ENCODE measurements at places on chromosomes 3 and 15.

DNA sequence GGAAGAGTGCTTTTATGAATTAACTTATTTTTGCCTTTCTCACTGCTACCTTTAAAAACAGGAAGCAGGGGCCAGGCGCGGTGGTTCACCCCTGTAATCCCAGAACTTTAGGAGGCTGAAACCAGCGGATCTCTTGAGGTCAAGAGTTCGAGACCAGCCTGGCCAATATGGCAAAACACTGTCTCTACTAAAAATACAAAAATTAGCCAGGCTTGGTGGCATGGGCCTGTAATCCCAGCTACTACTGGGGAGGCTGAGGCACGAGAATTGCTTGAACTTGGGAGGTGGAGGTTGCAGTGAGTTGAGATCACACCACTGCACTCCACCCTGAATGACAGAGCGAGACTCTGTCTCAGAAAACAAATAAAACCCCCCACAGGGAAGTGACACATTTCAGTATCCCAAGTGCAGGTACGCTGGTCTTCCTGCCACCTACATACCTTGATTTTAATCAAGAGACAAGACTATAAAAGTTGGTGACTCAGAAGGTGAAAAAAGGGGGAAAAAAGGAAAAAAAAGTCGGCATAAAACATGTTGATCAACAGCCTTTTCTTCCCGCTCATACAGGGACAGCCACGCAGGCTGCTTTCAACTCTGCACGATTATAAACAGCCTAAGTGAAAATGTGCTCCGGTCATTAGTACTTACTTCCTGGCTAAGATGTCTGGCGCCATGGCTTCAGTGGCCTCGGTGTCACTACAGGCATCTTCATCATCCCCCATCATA lies 18.8 kb downstream of the PPP1R2 start:
- H3K4me3 ChIP-seq, result no peak overlapping the region
- no peaks in the 10 kb centered on the region for H3K4me1 ChIP-seq
- peaks cover 51% of the 10 kb centered on the region for H3K36me3 ChIP-seq
- H3K27me3 ChIP-seq, result no peaks in the 10 kb centered on the region
- no peak overlapping the region for H3K27ac ChIP-seq
- peak; percentile 37 for DNase-seq

DNA sequence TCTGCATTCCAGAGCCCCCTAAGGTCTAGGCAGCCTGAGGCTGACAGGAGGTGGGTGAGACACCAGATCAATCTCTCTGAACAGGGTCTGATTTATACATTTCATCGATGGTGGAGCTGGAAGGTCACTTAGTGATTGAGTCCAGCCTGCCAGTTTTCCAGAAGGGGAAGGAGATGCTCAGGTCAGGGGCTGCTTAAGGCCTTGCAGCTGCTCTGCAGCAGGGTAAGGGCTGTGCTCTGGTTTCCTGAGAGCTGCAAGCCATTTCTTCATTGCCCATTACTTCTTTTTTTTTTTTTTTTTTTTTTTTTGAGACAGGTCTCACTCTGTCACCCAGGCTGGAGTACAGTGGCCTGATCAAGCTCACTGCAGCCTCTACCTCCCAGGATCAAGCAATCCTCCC lies 10.7 kb downstream of the TADA3 start:
- no peak for DNase-seq
- peak overlapping the region; percentile 92 for H3K27ac ChIP-seq
- H3K27me3 ChIP-seq, result no peaks in the 10 kb centered on the region
- H3K4me1 ChIP-seq, result peaks cover 49% of the 10 kb centered on the region
- H3K36me3 ChIP-seq, result peaks cover 36% of the 10 kb centered on the region

GRCh38 chr3:13045241-13045903 lies 27.9 kb downstream of the IQSEC1 start:
- DNase-seq, result no peak
- H3K27ac ChIP-seq, result peak overlapping the region; percentile 72

DNA sequence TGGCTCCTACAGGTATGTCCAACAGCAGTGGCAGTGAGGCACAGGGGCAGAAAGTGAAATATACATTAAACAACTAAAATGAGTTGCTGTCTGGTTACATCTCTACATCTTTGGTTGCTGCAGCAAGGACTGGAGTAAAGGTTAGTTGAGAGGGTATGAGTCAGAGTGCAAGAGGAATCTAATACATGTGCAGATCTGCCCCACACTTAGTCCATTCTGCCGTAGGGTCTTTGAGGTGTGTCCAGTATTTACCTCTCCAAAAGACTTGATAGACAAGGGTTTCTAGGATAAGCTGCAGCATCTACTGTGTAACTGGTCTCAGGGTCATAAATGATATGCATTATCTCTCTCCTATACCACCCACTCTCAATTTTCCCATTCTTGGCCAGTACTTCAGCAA lies 6.2 kb upstream of the NEDD4 start:
- no peaks in the 10 kb centered on the region for H3K4me1 ChIP-seq
- H3K27me3 ChIP-seq, result peaks cover 2% of the 10 kb centered on the region
- no peak overlapping the region for H3K4me3 ChIP-seq
- no peak for DNase-seq
- H3K36me3 ChIP-seq, result no peaks in the 10 kb centered on the region

DNA sequence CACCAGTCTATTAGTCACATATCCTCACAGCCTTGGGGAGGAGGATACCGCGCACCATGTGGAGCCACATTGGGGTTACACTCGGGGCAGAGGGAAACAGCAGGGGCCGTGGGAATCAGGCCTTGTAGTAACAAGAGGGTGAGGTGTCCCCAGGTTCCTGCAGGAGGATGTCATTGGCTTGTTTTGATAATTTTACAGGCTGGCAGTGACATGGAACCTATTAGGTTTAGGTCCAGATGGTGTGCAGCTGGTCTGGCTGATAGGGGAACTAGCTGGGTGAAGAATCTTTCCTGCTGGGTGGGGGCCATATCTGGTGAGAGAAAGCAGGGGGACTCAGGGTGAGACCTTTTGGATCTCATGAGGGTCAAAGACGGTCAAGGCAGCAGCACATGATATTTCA lies 9.8 kb upstream of the MEF2A start:
- H3K4me1 ChIP-seq, result peaks cover 5% of the 10 kb centered on the region
- no peak for DNase-seq
- H3K27ac ChIP-seq, result peak overlapping the region; percentile 48

Measured in natural killer cell (primary cell).